ENCODE measurements at places on chromosomes 7 and 10. TPM values are rescaled to one million over a fixed set of nuclear protein-coding genes. Genes with fewer than 3 reads are reported as not detected.

Gene GIMAP8
- total RNA-seq: 7.1 TPM

GRCh38 chr7:522071-522950, 2.7 kb upstream of the PDGFA start:
- no peaks in the 10 kb centered on the region for H3K36me3 ChIP-seq
- no peaks in the 10 kb centered on the region for H3K27me3 ChIP-seq
- H3K4me1 ChIP-seq: peaks cover 44% of the 10 kb centered on the region
- no peak for DNase-seq
- H3K27ac ChIP-seq: peak overlapping the region; percentile 37

Gene GCK
- 0.75 TPM for total RNA-seq

GRCh38 chr10:127148933-127149220, 47.5 kb downstream of the INSYN2A start:
- H3K4me1 ChIP-seq: peaks cover 5% of the 10 kb centered on the region
- no peak overlapping the region for H3K4me3 ChIP-seq
- H3K27me3 ChIP-seq: no peaks in the 10 kb centered on the region
- H3K36me3 ChIP-seq: peaks cover 3% of the 10 kb centered on the region
- DNase-seq: no peak

Gene HTR7
- total RNA-seq: 0.39 TPM

Gene COL28A1
- 23.7 TPM for total RNA-seq

- no peak overlapping the region for H3K4me3 ChIP-seq
- H3K36me3 ChIP-seq: no peaks in the 10 kb centered on the region
- H3K27ac ChIP-seq: no peak overlapping the region
- no peaks in the 10 kb centered on the region for H3K27me3 ChIP-seq
- H3K4me1 ChIP-seq: peaks cover 33% of the 10 kb centered on the region
These were observed 2.2 kb upstream of the RSU1 start for GRCh38 chr10:16819436-16819835.

GRCh38 chr7:117123311-117123926, 170.1 kb downstream of the ST7 start:
- H3K36me3 ChIP-seq: no peaks in the 10 kb centered on the region
- no peaks in the 10 kb centered on the region for H3K27me3 ChIP-seq
- H3K4me1 ChIP-seq: peaks cover 12% of the 10 kb centered on the region
- H3K4me3 ChIP-seq: no peak overlapping the region

Gene CCDC3
- 79.1 TPM for total RNA-seq

DNA sequence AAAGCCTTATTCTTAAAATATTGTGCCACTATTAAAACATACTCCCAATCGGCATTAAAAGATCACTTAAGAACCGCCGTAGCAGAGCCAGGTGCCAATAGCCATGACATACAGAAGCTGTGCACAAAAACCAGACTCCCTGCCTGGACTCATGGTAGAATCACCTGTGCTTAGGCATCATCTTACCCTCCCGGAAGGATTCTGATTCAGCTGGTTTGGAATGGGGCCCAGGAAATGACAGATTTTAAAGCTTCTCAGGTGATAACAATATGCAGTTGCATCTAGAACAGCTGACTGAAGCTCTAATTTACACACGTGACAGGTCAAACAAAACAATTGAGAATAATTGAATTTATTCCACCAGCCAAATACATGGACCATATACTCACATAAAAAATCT, 10.7 kb downstream of the A1CF start:
- no peaks in the 10 kb centered on the region for H3K4me1 ChIP-seq
- no peaks in the 10 kb centered on the region for H3K36me3 ChIP-seq
- no peak overlapping the region for H3K27ac ChIP-seq
- H3K4me3 ChIP-seq: no peak overlapping the region

Gene ADRB1
- 4.2 TPM for total RNA-seq

DNA sequence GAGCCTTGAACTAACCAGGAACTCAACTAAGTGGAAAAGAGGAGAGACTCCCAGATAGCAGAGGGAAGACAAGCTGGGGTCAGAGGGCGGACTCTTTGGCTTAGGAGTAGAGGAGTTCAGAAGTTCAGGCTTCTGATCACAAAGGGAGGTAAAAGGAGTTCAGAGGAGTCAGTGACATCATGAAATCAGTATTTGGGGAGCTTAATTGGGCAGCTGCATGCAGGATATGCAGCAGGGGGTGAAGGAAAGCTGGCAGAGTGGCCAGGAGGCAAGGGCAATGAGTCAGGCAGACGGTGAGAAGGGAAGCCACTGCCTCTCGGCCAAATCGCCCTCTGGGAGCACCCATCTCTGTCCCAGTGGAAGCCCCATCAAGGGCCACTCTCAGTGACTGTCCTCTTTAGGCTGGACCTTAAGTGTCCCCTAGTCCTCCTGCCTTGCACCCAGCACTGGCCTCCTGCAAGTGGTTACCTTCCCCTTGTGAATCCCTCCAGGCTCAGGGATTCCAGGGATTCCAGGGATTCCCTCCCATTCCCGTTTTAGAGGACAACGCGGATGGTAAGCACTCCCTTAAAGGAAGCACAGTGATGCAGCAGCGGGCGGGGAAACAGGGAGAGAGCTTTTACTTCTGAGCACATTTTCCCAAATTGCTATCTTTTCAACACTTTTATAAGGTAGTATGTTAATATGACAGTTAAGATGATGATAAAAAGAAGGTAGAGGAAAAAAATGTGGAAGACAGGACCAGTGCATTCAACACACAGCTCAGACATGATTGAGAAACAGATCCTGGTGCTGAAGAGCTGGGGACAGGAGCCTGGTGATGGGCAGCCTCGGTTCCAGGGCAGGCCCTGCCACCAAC, 72.6 kb downstream of the KCNMA1 start:
- H3K27me3 ChIP-seq: no peaks in the 10 kb centered on the region
- peak overlapping the region; percentile 80 for H3K27ac ChIP-seq
- no peak overlapping the region for H3K4me3 ChIP-seq
- H3K36me3 ChIP-seq: no peaks in the 10 kb centered on the region

Gene IDE
- 27.0 TPM for total RNA-seq

- H3K36me3 ChIP-seq: peaks cover 100% of the 10 kb centered on the region
- no peak overlapping the region for H3K27ac ChIP-seq
- H3K27me3 ChIP-seq: no peaks in the 10 kb centered on the region
- H3K4me3 ChIP-seq: no peak overlapping the region
These were observed 16.7 kb downstream of the EIF3B start for GRCh38 chr7:2371329-2371728.

- H3K27ac ChIP-seq: no peak overlapping the region
- DNase-seq: no peak
- no peaks in the 10 kb centered on the region for H3K27me3 ChIP-seq
- no peaks in the 10 kb centered on the region for H3K36me3 ChIP-seq
These were observed 35.8 kb downstream of the UNC5B start for GRCh38 chr10:71248210-71248609.

DNA sequence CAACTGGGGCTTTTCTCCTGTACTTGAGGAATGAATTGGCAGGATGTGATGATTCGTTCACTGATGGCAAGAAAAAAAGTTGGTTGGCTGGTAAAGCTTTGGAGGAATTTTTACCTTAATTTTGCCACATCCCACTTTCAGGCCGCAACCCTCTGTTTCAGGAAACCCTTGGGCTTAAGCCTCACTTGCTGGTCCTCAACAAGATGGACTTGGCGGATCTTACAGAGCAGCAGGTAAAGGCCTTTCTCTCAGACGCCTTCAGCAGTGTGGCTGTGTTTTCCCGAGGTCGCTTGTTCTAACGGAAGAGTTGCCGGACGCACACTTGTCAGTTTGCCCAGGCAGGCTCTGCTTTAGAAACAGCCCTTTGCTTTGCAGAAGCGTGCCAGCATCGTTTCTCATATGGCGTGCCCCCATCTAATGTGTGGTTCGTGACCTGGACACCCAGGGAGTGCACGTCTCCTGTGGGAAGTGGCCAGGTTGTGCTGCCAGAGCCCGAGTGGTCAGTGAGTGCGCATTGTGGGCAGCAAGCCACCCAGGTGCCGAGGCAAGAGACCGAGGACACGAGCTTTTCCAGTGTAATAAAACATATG, 2.2 kb downstream of the MTG1 start:
- no peak overlapping the region for H3K27ac ChIP-seq
- H3K36me3 ChIP-seq: peaks cover 53% of the 10 kb centered on the region
- no peaks in the 10 kb centered on the region for H3K27me3 ChIP-seq

DNA sequence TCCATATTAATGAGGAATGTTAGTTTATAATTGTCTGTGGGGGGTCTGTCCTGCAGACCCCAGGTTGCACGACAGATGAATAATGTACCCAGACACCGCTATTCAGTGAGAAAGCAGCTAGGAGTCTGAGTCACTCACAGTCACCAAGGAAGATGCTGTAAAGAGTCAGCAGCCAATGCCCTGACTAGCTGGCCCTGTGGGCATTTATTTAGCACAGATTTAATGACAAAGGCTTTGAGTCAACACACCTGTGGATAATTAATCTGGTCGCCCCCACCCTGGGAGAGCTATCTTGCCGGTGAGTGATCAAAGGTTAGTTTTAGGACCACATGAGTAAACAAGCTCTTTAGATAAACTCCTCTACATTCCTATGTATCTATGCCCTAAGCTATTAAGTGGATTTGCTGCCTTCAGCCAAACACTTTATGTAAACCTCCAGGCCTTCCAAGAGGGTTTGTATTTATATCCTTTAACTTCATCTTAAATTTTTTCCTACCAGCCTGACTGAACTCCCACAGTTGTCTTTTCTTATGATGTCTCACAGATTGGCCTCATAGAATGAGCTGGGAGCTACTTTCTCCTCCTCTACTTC, 180.0 kb upstream of the ADCY1 start:
- H3K4me3 ChIP-seq: no peak overlapping the region
- DNase-seq: no peak
- no peaks in the 10 kb centered on the region for H3K36me3 ChIP-seq
- H3K27ac ChIP-seq: no peak overlapping the region

- H3K36me3 ChIP-seq: no peaks in the 10 kb centered on the region
- no peak overlapping the region for H3K4me3 ChIP-seq
- H3K4me1 ChIP-seq: no peaks in the 10 kb centered on the region
- no peak for DNase-seq
- H3K27me3 ChIP-seq: no peaks in the 10 kb centered on the region
- no peak overlapping the region for H3K27ac ChIP-seq
These were observed 26.9 kb upstream of the OR9A4 start for GRCh38 chr7:141889321-141889720.

GRCh38 chr7:17773289-17773626, 167.0 kb downstream of the SNX13 start:
- H3K4me3 ChIP-seq: no peak overlapping the region
- no peak overlapping the region for H3K27ac ChIP-seq
- H3K36me3 ChIP-seq: no peaks in the 10 kb centered on the region
- DNase-seq: no peak
- H3K4me1 ChIP-seq: no peaks in the 10 kb centered on the region
